Mucosa of gallbladder (tissue), 1 donor: ENCODE measurements at places on chromosomes 1 and 21.
A peak's percentile ranks its signal among the peaks of the same experiment; 100 is the strongest.

- no peak for DNase-seq
These were observed 48.2 kb downstream of the RHOU start for GRCh38 chr1:228783418-228784040.

GRCh38 chr1:6001992-6002576 is 9.9 kb upstream of the NPHP4 start:
- no peak for DNase-seq

GRCh38 chr1:228804640-228805413 is 69.5 kb downstream of the RHOU start:
- no peak for DNase-seq

GRCh38 chr1:211895126-211895759 is 64.7 kb upstream of the LPGAT1 start:
- no peak for DNase-seq

DNA sequence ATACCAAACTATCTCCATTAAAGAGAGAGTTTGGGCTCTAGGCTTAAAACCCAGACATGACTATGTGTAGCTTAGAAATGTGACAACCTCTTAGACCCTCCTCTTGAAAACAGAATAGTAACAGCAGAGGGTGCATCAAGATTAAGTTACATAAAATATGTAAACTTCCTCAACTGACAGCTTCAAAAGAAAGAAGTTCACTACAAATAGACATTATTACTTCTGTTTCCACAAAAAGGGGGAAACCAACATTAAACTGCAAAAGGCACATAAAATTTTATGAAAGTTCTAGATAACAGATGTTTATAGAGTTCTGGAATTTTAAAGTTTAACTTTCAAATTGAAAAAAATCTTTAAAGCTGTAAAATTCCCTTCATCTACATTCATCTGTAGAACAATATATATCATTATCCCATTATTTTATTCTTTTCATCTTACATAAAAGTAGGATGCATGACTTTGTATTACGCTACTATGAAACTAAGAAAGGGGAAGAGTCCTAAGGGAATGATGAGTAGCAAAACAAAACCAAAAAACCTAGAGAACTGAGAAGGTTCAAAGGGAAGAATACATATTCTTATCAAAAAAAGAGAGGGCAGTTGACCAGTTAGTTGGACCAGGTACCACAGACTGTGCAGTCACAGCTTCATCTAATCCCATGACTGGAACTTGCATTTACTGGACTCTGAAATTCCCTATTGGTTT is 177.0 kb downstream of the SIPA1L2 start:
- no peak for DNase-seq

DNA sequence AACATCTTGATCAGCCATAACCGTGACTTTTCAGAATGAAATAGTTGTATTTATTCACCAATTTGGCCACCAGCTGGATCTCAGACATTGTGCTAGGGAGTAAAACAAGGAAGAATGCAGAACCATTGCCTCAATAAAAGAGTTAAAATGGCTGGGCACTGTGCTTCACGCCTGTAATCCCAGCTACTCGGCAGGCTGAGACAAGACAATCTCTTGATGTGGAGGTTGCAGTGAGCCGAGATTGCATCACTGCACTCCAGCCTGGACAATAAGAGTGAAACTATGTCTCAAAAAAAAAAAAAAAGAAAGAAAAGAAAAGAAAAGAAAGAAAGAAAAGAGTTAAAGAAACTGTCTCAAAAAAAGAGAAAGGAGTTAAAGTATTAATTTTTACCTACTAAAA is 199.5 kb downstream of the TPR start:
- no peak for DNase-seq

DNA sequence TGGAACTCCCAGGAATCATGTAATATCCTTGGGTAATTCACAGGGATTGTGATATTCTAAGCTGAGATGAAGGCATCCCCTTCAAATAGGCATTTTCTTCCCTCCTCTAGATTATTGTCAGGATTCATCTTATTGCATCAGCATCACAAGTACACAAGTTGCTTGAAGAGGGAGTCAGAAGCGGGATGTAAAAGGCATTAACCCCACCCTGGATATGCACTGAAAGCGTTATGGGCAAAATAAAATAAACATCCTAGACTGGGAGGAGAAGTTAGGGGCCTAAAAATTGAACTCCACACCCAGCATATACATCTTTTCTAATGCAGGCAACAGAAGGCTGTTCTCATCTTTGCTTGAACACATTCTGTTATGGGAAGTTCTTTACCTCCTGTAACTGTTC is 381.2 kb downstream of the SETD4 start:
- DNase-seq = no peak

DNA sequence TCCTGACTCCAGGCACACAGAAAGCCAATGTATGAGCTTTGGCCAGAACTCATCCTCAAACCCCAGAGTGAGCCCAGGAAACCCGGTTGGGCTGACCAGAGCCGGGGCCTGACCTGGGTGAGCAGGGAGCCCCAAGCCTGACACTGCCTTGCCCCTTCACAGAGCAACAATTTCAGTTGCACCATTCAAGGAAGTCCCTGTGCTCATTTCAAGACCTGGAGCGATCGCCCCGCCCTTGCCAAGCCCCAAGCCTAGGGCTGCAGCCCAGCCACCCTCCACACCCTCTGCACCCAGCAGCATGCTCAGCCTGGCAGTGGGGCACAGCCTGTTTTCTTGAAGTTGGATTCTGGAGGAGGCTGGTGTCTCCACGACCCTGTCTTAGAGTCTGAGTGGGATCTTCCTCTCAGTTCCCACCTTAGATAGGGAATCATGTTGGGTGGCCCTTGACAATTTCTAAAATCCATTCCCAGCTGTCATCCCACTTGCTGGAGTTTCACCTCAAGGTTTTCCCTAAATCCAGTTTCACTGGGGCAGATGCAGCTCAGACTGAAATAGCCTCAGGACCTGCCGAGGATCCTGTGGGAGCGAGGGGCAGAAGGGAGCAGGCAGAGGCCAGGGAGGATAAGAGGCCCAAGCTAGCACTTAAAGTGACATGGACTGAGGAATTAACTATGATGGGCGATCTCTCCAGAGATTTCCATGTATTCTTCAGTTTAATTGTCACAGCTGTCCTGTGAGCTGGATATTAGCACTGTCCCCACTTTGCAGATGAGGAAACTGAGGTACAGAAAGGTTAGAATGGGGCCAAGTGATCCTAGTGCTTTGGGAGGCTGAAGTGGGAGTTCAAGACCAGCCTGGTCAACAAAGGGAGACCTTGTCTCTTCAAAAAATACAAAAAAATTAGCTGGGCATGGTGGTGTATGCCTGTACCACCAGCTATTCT is 2.5 kb downstream of the NBL1 start:
- peak; percentile 51 for DNase-seq

DNA sequence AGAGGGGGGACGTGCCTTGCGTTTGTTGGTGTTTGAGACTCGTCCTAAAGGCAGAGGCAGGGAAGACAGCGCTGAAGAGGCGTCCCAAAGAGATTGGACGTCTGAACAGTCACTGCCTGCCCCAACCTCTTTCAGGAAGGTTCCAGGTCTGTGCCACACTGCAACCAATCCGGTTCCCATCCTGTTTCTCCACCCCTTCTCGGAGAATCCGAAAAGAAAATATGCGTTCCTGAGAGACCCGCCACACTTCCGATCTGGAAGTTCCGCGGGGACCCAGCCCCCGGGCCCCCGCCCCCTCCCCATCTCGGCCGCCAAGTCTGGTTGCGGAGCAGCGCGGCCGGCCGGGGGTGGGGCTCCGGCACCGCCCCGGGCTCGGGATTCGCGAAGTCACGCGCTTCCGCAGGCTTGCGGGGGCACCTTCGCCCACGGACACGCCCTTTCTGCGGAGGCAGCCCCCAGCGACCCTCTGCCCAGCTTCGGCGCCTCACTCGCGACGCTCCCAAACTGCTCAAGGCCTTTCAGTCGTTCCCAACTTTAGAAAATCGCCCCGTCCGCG is 124.5 kb upstream of the DPYD start:
- no peak for DNase-seq

- DNase-seq = no peak
These were observed 73.3 kb downstream of the IFI44 start for GRCh38 chr1:78722947-78723346.

GRCh38 chr1:22799971-22800370 is 89.3 kb downstream of the EPHB2 start:
- no peak for DNase-seq

DNA sequence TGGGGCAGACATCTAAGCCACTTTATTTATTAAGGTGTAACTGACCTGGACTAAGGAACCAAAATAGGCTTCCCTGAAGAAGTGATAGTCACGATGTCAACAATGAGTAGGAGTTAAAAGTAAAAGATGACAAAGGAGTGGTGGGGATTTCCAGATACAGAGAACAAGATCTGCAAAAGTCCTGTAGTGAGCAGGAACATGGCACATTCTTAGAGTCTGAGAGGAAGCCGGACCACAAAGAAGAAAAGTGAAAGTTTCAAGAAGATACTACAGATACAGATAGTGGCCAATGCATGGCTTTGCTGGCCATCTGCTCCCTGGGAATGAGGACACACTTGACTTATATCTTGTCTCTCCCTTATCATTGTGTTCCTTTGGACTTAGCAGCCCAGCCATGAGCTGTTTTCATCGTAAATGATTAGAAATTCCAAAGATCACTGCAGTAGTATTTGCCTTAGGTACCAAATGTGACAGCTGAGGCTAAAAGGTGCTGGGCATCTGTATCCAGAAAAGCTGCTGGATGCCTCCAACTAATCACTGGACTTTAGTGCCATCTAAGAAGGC is 302.4 kb upstream of the NR5A2 start:
- DNase-seq = no peak

GRCh38 chr1:178727014-178727895 is 2.2 kb downstream of the RALGPS2 start:
- no peak for DNase-seq

GRCh38 chr1:67818725-67819301 is 14.5 kb downstream of the GNG12 start:
- no peak for DNase-seq

DNA sequence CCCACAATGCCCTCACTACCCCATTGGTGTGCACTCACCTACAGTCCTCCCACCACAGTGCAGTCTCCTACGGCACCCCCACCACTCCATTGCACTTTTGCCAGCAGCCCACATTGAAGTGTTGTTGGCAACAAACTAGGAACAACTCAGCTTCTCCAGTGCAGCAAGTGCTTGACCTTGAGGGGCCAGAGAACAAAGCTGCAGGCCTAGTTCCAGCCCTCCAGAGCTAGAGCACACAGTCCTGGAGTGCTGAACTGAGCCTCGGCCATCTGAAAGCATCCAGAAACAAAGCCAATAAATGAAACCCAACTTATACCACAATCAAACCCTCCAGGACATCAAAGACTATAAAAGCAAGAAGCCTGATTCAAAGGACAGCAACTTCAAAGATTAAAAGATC is 129.9 kb downstream of the C1orf94 start:
- DNase-seq = no peak

DNA sequence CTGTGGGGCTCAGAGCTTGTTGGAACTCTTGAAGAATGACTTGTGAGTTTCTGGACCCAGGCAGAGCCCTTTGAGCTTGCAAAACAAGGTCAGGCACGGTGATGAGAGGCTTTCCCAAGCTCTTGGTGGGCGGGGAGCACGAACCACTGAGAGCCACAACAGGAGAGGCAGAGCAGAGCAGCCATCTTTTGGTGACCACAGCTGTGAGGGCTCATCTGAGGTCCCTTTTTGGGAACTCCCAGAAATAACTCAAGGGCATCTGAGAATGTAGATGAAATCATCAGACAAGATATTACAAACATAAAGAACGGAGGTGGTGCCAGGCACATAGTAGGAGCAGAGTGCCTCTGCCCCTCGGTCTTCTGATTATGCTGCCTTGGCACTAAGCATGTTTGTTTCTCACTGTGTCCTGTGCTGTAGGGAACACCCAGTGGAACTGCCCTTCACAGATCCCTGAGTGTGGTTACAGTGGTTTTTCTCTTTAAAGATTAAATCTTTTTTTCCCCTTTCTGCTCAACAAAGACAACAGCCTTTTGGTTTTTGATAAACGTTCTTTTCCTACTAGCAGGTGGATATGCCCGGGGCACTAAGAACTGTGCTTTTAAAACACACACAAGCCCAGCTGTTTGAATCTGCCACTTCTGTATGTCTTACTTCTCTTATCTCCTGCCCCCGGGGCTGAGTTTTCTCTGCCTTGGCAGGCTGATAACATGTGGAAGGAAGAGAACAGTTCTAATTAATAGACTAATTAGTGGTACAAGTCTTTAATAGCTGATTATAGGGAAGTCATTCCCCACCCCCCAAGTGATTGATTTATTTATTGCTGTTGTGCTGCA is 37.7 kb downstream of the CD34 start:
- DNase-seq = no peak

DNA sequence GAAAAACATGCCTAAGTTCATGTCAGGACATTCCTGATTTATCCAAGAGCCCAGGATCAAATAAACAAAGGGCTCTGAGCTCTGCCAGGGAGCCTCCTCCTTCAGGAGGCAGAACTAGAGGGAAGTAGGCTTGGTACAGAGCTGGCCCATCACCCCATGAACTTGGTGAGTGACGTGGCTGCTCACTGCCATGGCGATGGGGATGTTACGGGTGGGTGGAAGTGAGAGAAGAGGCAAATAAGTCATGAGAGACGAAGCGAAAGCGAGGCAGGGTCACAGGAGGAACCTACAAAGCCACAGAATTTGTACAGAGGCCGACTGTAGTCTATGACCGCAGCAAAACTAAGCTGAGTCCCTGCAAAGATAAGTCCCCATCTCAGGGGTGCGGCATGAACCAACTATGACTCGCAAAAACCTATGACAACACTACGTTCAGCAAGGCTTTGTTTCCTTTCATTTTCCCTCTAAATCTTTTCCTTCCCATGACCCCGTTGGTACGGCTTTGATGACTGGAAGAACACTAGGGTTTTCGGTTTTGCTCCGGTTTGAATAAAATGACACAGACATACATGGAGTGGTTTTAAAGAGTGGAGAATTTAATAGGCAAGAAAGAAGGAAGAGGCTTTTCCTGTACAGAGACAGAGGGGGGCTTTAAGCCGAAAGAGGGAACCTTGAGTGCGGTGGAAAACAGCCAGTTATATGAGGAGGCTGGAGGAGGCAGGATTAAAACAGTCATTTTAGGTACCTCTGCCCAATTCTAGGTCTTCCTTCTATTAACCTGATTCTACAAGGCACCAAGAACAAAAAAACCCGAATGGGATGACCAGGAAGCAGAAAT is 74.1 kb downstream of the CD46 start:
- peak; percentile 77 for DNase-seq

- DNase-seq = no peak
These were observed 30.3 kb upstream of the PLA2G2C start for GRCh38 chr1:20216574-20216973.

GRCh38 chr1:219223496-219223895 is 49.8 kb downstream of the LYPLAL1 start:
- DNase-seq = no peak

DNA sequence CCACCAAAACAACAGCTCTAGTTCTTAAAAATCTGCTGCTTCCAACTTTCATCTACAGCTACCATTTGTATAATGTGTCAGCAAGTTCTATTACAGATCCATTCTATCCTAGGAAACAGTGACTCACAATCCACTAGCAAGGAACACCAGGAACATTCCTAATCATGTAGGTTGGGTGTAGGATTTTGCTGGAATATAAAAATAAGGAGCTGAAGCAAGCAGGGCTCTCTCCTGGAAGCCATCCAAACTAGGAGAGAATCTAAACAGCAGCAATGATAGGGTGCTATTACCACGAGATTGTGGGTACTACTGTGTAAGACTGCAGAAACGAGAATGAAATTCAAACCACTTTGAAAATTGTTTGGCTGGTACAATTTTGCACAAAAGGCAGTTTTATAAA is 135.0 kb downstream of the PTPN14 start:
- no peak for DNase-seq
